ENCODE measurements at places on chromosomes 7 and 10. TPM values are rescaled to one million over a fixed set of nuclear protein-coding genes. Genes with fewer than 3 reads are reported as not detected.

ZPBP gene
- not detected for total RNA-seq

SLC13A1 gene
- total RNA-seq: not detected

GRCh38 chr7:28086198-28086597 is 94.4 kb downstream of the JAZF1 start:
- DNase-seq: no peak

- DNase-seq: no peak
Observed at GRCh38 chr7:54743580-54743979, 15.4 kb downstream of the SEC61G start.

DNA sequence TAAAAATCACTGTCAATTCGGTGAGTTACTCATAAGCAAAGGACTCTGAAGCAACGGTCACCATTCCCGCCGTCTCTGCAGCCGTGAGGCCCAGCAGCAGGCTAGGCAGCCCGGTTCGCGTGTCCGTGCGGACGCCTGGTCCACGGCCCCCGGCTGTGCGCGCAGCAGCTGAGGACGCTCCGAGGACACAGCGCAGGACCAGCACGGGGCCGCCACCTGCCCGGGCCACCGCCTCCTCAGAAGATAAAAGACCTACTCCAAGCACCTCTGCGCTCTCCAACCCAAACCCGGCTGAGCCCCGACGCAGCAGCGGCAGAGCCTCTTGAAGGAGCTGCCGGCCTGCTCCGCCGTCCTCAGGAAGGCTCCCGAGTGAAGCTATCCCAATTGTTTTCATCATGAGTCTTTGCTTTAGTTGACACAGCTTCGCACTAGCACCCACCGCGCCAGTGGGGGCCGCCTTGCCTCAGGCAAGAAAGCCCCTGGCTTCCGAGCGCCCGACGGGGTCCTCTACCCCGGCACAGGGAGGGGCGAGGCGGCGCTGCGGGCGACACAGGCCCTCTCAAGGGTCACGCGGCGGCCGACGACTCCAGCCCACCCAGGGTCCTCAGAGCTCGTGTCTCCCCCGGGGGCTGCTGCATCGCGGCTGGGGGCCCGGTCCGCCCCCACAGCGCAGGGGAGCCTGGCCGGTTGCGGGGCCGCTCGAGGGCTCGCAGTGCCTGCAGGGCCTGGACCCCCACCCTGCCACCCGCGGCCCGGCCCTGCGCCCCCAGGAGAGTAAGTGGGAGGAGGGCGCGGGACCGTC is 16.9 kb upstream of the GPR146 start:
- peak; percentile 80 for DNase-seq

OGDHL gene
- total RNA-seq: 0.69 TPM

PRPF18 gene
- total RNA-seq: 23.7 TPM

DNA sequence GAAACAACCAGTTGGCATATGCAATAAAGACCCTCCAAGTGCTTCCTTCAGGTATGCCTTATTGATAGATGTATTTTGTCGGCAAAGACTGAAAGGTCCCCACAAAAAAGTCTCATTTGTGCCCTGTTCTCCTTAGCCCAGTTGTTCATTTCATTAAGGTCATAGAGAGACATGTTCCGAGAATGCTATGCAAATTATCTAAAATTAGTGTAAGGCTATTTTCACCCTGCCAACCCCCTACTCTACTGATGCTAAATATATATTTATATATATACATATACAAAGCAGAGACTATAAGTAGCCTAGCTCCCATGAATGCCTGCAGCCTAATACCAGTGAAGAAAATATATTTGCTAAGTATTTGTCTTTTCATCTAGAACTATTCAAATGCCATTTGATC is 96.7 kb upstream of the ADO start:
- no peak for DNase-seq

ASL gene
- total RNA-seq: 54.0 TPM

MRPS17 gene
- total RNA-seq: 12.6 TPM

GRCh38 chr7:48741545-48741944 is 182.8 kb upstream of the CDC14C start:
- DNase-seq: no peak

PRXL2A gene
- total RNA-seq: 52.9 TPM

DNA sequence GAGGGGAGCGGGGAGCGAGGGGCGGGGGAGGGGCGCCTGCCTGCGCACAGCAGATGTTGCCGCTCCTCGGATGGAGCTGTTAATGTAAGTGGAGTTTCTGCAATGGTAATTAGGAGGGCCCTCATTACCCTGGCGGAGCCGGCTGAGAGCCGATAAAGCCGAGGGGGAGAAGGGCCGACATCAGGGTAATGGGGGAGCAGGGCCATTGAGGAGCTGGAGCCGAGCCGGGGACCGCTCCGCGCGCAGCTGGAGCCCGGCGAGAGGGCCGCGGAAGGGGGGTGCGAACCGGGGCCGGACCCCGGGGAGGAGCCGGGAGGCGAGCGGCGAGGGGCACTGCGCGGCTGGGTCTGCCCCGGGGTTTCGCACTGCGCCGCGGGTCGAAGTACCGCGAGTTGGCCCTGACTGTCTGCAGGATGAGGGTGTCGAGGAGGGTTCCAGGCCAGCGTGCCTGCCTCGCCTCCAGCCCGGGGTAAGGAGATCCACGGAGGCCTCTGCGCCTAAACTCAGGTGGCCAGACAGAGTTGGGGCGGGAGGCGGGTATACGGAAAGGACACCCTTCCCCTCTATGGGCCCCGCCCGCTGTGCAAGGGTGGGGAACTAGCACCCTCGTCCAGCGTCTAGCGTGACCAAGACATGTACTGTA is 55.0 kb upstream of the LBX1 start:
- DNase-seq: no peak

RBM48 gene
- 13.2 TPM for total RNA-seq

LIPM gene
- total RNA-seq: not detected

MUC12 gene
- not detected for total RNA-seq

OR2A1 gene
- total RNA-seq: not detected

INMT gene
- total RNA-seq: 501 TPM

DNA sequence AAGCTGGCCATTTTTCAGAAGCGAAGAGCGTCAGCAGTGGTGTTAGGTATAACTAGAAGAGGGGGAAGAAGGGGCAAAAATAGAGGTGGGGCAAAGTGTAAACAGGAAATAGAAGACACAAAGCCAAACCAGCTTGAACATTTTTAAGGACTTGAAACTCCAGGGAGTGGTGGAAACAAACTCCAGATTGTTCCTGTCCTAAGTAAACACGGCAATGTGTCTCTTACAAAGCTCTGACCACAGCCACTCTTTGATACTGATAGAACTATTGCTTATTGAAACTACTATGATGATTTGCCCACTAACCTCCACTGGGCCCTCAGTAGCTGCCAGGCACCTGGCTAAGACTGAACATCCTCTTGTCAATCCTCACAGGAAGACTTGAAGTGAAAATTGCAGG is 20.8 kb upstream of the CDH23 start:
- DNase-seq: no peak

GRCh38 chr7:104136981-104137380 is 70.8 kb downstream of the ORC5 start:
- no peak for DNase-seq

MKX gene
- total RNA-seq: 1.7 TPM

STOX1 gene
- total RNA-seq: 0.46 TPM

DNA sequence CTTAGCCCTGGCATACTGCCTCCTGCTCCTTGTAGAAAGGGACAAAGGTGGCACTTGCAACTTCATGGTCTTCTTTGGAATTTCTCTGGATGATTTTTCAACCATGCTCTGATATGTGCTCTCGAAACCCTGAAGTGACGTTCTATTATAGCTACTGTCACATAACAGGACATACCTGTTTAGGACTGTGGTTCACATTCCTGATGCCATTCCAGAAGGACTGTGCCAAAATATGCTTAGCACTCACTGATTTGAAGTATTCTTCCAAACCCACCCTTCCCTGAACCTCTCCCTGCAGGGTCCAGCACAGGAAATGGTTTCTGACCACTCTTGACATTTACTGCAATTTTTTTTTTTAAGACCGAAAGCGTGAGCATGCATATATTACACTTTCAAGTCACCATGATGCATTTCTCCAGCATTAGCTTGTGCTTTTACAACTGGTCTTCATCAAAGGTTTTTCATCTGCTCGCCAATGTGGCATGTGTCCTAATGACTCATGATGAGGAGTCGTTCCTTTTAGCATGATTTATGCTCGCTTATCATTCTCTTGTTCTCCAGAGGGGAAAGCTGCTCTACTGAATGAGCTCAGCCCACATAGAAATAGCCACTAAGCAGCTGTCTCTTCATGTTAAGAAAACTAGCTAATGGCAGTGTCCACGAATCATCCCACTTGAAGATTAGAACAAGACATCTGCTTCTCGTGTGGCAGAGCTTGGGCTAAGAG is 135.2 kb downstream of the ADAM12 start:
- DNase-seq: no peak

DNA sequence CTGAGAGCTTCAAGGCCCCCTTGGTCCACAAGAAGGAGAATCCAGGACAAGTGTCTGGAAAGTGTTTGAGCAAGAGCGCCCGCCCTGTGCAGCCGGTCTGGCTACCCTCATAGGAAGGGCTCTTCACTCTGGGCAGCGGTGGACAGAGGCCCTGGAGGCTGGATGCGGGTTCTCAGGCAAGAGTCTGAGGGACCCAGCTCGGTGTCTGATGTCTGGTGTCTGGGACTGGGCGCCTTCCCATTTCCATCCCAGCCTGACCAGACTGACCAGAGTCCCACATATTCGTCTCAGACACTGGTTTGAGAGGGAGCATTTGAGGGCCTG is 59.8 kb downstream of the HK1 start:
- DNase-seq: peak; percentile 69

GRCh38 chr7:105027176-105027853 is 13.3 kb downstream of the KMT2E start:
- DNase-seq: no peak

GRCh38 chr10:88244781-88245625 is 338.1 kb downstream of the RNLS start:
- DNase-seq: no peak

DNA sequence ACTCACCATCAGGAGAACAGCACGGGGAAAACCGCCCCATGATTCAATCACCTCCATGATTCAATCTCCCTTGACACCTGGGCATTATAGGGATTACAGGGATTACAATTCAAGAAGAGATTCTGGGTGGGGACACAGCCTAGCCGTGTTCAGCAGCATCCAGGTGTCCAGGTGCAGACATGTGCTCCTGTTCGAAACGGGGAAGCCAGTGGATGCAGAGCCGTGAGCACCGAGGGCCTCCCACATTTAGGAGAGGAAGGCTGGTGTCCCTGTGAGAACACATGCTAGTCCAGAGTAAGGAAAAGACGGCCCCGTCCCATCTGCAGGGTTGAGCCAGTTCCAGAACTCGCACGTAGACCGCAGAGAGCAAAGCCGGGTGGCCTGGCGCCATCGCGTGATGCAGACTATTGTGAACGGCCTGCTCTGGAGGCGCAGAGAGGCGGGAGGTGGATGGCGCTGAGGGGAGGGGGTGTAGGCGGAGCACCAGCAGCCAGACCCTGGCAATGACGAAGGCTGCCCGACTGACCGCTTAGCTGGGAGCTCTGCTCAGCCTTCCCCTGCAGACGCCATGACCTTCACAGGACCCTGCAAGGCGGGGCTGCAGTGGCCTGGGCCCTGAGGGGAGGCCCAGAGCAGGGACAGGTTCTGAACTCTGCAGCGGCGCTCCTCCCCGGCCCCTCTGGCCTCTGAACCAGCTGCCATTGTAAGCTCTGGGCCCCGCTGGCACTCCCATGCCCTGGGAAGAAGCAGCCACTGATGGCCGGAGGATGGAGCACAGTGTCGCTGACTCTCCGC is 141.6 kb upstream of the TCERG1L start:
- peak; percentile 63 for DNase-seq

DNA sequence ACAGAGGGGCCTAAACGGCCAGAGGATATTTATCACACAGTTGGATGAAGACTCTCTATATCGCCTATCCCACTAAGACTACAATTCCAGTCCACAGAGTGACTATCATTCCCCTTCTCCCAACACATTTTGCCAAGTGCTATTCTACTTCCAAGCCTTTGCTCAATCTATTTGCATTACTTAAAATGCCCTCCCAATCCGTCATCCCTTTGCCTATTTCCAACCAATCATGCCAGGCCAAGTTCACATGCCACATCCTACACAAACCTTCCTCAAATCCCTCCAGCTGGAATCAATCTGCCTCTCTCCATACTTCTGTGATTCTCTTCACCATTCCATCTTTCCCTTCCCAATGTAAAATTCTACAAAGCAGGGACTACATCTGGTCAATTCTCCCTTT is 38.2 kb downstream of the SMURF1 start:
- DNase-seq: no peak

WASHC2A gene
- 53.6 TPM for total RNA-seq

DNA sequence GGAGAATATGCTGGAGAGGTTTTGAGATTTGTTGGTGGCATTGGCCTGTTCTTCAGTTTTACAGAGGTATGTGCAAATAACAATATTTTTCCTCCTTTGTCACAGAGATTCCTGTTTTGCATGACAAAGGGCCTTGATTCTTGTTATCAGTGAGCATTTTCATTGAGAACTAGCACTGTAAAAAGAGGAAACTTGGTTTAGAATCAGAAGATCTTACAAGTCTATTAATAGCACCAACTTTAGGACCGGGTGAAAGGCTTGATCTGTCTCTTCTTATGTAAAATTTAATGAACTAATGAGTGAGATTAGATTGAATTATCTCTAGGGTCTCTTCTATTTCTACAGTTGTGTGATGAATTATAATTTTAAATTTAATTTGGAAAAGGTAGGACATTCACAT is 25.5 kb downstream of the TSPAN13 start:
- DNase-seq: no peak

GRCh38 chr7:1974290-1975101 is 258.2 kb downstream of the MAD1L1 start:
- peak; percentile 52 for DNase-seq

DNA sequence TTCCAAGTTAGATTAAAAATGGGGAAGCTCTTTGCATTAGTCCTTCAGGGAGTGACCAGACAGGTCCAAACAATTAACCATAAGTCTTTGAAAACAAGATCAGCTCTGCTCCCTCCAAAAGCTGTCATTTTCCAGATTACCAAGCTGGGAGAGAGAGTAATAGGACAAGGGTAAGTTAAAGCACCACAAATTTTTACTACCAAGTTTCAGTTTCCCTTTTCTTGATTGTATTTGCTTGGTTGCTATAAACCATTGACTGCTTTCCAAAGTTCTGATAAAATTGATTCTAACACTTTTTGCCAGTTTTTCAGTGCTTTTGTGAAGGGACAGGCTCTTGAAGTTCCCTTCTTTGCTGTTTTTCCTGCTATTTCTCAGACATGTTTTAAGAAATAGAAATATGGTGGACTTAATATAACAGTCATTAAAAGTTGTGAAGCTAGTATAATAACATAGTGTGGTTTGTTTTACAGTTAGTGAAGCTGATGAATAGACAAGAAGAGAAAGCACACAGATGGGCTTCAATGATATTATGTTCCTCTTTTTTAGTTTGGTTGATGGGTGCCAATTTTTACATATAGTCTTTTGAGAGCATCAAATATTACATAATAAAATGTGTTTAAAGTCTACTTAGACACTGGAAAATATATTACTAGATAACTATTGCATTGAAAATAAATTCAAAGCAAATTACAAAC is 40.0 kb upstream of the ZNF365 start:
- DNase-seq: no peak

MPP7 gene
- total RNA-seq: 36.8 TPM

GRCh38 chr7:116495736-116496135 is 3.8 kb upstream of the CAV2 start:
- no peak for DNase-seq

- no peak for DNase-seq
Observed at GRCh38 chr10:51183783-51184182, 109.5 kb downstream of the PRKG1 start.

- no peak for DNase-seq
Observed at GRCh38 chr7:142718313-142718712, 31.0 kb upstream of the PRSS1 start.

COL26A1 gene
- total RNA-seq: 0.58 TPM
